Inflammatory macrophage treated with lipopolysaccharide for 1 hour (primary cell): ENCODE measurements at places on chromosomes 12 and 14.
A peak's percentile ranks its signal among the peaks of the same experiment; 100 is the strongest.

- no peak for DNase-seq
Measured at GRCh38 chr14:99574099-99574880, 29.7 kb downstream of the CCDC85C start.

DNA sequence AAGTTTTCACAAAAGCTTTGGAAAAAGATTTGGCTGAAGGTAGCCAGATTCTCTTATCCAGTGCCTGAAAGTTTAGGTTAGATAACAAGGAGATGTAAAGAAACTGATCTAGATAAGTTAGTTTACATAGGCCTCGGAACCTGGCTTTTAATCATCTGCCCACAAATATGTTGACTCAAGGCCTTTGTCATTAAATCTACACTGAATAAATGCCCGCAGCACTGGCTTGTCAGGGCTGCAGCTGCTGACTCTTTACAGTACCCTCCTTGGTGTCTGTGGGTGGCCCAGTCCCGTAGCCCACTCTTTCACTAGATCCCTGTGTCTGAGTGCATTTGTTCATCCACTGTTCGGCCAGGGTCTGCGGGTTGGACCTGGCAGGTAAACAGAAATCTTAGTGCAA lies 58.0 kb downstream of the TMEM116 start:
- DNase-seq = no peak

- no peak for DNase-seq
Measured at GRCh38 chr14:53591816-53592215, 364.8 kb downstream of the BMP4 start.

DNA sequence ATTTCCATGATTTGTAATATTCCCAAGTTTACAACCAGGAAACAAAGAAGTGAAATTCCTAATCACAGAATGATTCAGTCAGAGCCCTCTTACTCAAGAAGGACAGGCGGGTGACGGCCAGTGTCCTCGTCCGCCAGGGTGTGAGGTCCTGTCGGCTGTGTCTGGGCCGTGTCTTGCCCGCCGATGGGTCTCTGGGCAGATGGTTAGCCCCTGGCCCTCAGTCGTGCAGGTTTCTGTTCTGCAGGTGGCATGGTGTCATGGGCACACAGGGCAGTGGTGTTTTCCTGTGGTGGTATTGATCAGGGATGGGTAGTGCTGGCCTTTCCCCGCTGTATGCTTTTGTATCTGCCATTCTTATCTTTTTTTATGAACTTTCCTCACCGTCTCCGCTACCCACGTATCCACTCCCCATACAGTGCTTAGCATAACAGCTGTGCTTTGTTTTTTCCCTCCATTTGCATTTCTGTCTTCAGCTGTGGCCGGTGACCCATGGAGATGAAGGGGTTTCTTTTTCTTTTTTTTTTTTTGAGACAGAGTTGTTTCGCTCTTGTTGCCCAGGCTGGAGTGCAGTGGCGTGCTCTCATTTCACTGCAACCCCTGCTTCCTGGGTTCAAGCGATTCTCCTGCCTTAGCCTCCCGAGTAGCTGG lies 100.7 kb downstream of the TSPAN9 start:
- no peak for DNase-seq

GRCh38 chr14:78251308-78251707 lies 81.1 kb downstream of the NRXN3 start:
- DNase-seq = no peak

DNA sequence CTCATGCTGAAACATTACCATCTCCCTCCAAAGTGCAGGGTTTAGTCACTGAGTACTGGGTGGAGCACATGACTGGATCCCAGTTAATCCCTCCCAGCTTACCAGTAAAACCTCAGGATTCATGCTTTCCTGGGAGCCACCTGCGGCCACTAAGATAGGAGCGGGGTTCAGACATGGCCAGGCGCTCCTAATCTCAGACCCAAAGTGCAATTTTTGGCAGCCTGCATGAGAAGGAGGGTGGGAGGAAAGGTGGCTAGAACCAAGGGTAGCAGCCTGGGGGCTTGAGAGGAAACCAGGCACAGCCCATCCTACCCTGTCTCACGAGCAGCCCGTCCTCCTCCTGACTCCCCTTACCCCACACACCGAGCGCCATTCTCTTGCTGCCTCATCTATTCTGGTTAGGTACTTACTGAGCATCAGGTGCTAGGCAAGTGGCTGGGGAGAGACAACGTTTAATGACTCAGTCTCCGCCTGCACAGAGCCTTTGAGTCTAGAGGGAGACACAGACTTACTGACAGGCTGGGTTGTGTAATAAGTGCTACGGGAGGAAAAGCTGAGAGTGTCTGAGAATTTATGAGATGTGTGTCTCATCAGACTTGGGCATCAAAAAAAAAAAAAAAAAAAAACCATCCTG lies 9.9 kb downstream of the GPRC5A start:
- DNase-seq = peak; percentile 44
